ENCODE measurements at places on chromosomes 4 and X. TPM values are rescaled to one million over a fixed set of nuclear protein-coding genes. Genes with fewer than 3 reads are reported as not detected.

- H3K4me3 ChIP-seq = no peak overlapping the region
- H3K4me1 ChIP-seq = peaks cover 15% of the 10 kb centered on the region
- H3K27me3 ChIP-seq = no peaks in the 10 kb centered on the region
- H3K36me3 ChIP-seq = no peaks in the 10 kb centered on the region
Measured at GRCh38 chr4:173257732-173258717, 76.1 kb downstream of the HMGB2 start.

DNA sequence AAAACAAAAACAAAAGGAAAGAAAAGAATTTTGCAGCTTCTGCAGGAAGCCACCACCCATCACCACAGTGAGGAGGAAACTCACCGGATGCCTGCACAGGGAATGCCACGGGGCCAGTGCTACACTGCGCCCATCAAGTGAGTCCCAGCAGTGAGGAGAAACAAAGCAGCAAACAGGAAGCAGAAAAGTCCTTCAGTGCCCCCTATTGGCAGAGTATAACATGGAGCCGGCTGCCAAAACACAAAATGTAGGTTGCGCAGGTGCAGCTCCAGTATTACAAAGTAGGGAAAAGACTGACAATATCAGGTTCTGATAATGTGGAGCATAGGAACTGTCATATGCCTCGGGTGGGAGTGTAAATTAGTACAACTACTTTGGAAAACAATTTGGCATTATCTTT lies 23.3 kb upstream of the SCML2 start:
- no peaks in the 10 kb centered on the region for H3K36me3 ChIP-seq
- no peak overlapping the region for H3K27ac ChIP-seq
- H3K27me3 ChIP-seq = no peaks in the 10 kb centered on the region
- no peaks in the 10 kb centered on the region for H3K4me1 ChIP-seq
- DNase-seq = no peak

DNA sequence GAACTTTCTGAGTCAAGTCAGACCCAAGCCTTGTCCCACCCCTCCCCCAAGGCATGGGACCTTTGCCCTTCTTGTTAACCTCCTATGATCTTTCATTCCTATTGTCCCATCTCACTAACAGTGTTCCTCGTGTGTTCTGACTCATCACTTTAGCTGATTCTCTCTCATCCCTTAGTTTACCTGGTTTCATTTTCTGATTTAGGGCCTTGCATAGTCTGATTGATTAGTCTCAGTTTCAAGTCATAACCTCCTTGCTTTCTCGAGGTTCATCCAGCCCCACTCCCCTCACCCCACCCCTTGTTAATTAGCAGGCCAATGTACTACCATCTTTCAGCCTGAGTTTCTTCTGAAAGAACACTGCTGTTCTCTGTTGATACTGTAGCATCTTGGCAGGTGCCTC lies 517.4 kb downstream of the RPA4 start:
- no peak overlapping the region for H3K4me3 ChIP-seq
- H3K36me3 ChIP-seq = no peaks in the 10 kb centered on the region
- peaks cover 23% of the 10 kb centered on the region for H3K4me1 ChIP-seq
- H3K27me3 ChIP-seq = no peaks in the 10 kb centered on the region
- peak overlapping the region; percentile 32 for H3K27ac ChIP-seq

- H3K27ac ChIP-seq = no peak overlapping the region
- H3K27me3 ChIP-seq = no peaks in the 10 kb centered on the region
- H3K36me3 ChIP-seq = no peaks in the 10 kb centered on the region
- no peak overlapping the region for H3K4me3 ChIP-seq
Measured at GRCh38 chr4:991451-992296, 1.5 kb downstream of the SLC26A1 start.

GRCh38 chr4:159983082-159983481 lies 880.2 kb downstream of the RAPGEF2 start:
- no peaks in the 10 kb centered on the region for H3K4me1 ChIP-seq
- H3K27me3 ChIP-seq = no peaks in the 10 kb centered on the region
- no peak for DNase-seq
- no peak overlapping the region for H3K4me3 ChIP-seq

DNA sequence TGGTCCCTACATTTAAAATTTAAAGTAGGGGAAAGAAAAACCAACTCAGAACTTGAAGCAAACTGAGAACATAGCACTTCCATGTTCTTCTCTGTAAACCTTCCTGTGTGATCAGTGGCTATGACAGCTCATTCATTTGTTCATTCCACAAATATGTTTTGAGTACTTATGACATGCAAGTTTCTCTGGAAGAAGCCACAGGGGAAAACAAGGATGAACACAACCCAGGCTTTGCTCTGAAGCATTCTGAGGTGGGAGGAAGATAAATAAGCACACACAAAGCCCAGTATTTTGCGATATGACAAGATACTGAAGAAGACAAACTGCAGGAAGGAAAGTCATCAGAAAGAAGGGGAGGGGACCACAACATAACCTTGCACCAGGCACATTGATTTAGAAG lies 96.4 kb downstream of the CHIC2 start:
- DNase-seq = no peak
- H3K4me1 ChIP-seq = no peaks in the 10 kb centered on the region
- H3K36me3 ChIP-seq = no peaks in the 10 kb centered on the region
- peaks cover 2% of the 10 kb centered on the region for H3K27me3 ChIP-seq
- no peak overlapping the region for H3K27ac ChIP-seq
- no peak overlapping the region for H3K4me3 ChIP-seq

DNA sequence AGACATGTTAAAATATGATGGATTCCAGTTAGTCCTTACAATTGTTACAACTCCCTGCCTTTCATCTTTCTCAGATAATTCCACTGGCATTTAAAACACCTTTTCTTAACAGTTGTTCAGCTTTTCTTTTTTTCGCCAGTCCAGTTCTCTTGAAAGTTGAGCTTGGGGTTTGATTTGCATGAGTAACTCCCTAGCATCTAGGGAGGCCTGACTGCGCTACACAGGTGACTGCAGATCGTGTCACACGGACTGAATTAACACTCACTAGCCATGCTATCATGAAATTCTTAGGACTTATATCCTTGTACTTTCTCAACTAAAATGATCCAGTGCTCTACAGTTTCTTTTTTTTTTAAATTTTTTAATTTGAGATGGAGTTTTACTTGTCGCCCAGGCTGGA lies 69.8 kb downstream of the ARHGAP24 start:
- H3K4me3 ChIP-seq = no peak overlapping the region
- no peaks in the 10 kb centered on the region for H3K36me3 ChIP-seq
- H3K27me3 ChIP-seq = no peaks in the 10 kb centered on the region

GRCh38 chrX:84219551-84219950 lies 31.6 kb upstream of the RPS6KA6 start:
- H3K27ac ChIP-seq = no peak overlapping the region
- H3K36me3 ChIP-seq = no peaks in the 10 kb centered on the region
- H3K4me1 ChIP-seq = no peaks in the 10 kb centered on the region

DNA sequence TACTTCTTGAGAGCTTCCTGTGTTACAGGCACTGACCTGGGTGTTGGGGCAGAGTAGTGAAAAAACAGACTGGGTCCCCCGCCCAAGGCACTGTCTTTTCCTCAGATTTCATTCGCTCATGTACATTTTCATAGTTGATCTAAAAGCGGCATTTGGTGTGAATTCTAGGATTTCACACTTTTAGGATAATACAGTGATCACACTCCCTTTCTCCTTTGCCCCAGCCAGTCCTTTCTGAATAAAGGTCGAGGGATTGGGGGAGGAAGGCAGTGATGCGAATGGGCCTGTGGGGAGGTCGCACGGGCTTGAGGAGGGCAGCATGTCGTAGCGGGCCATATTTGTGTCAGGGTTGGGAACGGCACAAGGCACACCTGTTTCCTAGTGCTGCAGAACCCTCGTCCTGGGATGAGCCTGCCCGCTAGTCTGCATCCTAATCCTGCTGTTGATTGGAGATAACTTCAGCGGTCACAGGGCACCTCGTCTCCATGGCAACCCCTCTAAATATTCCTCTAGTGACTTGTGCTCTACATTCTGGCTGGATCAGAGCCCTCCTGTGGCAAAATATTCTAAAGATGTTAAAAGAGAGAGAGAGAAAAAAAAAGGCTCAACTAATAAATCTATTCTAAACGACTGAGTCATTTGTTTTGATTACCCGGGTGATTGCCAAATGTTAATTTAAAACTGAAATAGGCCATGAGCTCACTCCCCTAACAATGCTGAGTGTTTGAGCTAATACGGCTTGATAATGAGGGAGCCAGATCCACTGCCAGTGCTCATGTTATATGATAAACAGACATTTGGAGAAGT lies 21.8 kb downstream of the FHL1 start:
- no peak overlapping the region for H3K27ac ChIP-seq
- H3K4me3 ChIP-seq = no peak overlapping the region
- no peaks in the 10 kb centered on the region for H3K4me1 ChIP-seq

GRCh38 chrX:110871839-110872238 lies 76.2 kb upstream of the CHRDL1 start:
- H3K27me3 ChIP-seq = no peaks in the 10 kb centered on the region
- H3K4me1 ChIP-seq = no peaks in the 10 kb centered on the region
- no peak overlapping the region for H3K27ac ChIP-seq

DNA sequence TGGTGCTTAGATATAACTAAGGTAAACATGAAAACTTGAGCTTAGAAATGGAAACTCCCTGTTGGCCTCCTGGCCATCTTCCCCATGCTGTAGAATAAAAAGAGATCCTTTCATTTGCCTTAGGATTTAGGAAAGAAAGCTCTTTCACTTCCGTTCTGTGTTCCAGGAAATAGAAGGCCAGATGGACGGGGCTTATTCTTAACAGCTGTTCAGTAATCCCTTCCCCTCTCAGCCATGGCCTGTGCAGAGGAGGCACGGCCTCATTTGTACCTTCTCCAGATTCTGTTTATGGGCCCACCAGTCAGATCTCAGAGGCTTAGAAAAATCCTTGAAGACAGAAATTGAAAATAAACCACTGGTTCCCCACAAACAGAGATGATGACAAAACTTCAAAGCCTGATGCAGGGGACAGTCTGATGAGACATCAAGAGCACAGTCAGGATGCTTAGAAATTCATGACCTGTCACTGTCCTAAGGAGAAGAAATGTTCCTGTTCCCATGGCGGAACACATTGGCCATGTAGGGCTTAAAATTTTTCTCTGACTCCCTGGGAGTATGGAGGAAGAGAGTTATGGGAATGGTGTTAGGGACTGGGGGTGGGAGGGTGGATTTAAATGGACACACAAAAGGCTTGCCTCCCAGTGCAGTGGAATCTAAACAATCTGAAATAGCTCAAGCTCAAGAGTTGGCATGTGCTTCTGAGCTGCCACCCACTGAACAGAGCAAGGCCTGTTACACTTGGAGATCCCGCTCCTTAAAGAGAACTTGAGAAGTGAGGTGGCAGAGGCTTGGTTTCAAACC lies 188.8 kb downstream of the SOWAHB start:
- no peaks in the 10 kb centered on the region for H3K27me3 ChIP-seq
- H3K4me1 ChIP-seq = no peaks in the 10 kb centered on the region
- H3K36me3 ChIP-seq = no peaks in the 10 kb centered on the region
- H3K27ac ChIP-seq = no peak overlapping the region
- DNase-seq = no peak

- no peak overlapping the region for H3K4me3 ChIP-seq
- no peak for DNase-seq
- no peak overlapping the region for H3K27ac ChIP-seq
Measured at GRCh38 chr4:73731968-73732610, 8.3 kb upstream of the CXCL8 start.

GRCh38 chr4:106615961-106616360 lies 247.4 kb upstream of the GIMD1 start:
- no peak overlapping the region for H3K4me3 ChIP-seq
- DNase-seq = no peak
- H3K4me1 ChIP-seq = no peaks in the 10 kb centered on the region
- H3K27ac ChIP-seq = no peak overlapping the region
- H3K27me3 ChIP-seq = no peaks in the 10 kb centered on the region

GRCh38 chrX:152850465-152850864 lies 19.6 kb downstream of the NSDHL start:
- no peak overlapping the region for H3K4me3 ChIP-seq
- peaks cover 3% of the 10 kb centered on the region for H3K36me3 ChIP-seq
- no peak for DNase-seq
- no peaks in the 10 kb centered on the region for H3K27me3 ChIP-seq
- no peak overlapping the region for H3K27ac ChIP-seq

DNA sequence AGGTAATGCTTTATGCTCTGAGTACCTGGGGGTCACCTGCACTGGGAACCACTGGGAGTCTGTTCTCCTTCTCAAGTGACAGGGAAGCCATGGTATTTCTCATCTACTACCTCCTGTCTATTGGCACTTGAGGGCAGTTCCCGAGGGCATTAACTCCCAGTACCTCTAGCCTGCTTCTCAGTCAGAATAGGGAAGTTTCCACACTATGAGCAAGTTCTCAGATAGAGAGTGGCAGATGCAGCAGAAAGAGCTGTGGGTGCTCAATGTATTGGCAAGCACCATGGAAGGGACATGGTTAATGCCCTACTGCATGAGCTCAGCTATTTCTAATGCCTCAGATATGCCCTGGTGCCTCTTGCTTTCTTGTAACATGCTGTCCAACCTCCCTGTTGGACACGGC lies 74.1 kb downstream of the ANOS1 start:
- DNase-seq = no peak
- no peak overlapping the region for H3K27ac ChIP-seq
- H3K36me3 ChIP-seq = no peaks in the 10 kb centered on the region
- H3K4me3 ChIP-seq = no peak overlapping the region
- no peaks in the 10 kb centered on the region for H3K4me1 ChIP-seq

DNA sequence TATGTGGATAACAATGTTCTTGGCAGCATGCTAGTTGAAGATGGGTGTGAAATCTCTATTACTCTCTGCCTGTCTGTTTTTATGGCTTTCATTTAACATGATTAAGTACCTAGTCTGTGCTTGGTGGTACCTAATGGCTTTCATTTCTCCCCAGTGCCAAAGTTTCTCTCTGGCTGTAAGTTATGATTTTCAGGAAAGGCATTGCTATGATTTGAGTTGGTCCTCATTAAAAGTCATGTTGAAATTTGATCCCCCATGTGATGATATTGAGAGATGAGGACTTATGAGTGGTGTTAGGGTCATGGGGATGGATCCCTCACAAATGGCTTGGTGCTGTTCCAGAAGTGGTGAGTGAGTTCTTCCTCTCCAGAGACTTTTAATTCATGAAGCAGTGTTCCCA lies 162.4 kb upstream of the IL15 start:
- H3K4me1 ChIP-seq = no peaks in the 10 kb centered on the region
- no peak for DNase-seq
- no peaks in the 10 kb centered on the region for H3K27me3 ChIP-seq
- no peak overlapping the region for H3K4me3 ChIP-seq
- no peaks in the 10 kb centered on the region for H3K36me3 ChIP-seq
- no peak overlapping the region for H3K27ac ChIP-seq

PPEF1 gene
- polyA plus RNA-seq = 0.84 TPM
